ENCODE measurements at places on chromosomes 6 and 20. TPM values are rescaled to one million over a fixed set of nuclear protein-coding genes. Genes with fewer than 3 reads are reported as not detected.

The OR2B6 gene
- not detected for total RNA-seq

The OR2B2 gene
- total RNA-seq: not detected

The SYCP2L gene
- total RNA-seq: 11.9 TPM

The TAGAP gene
- 0.94 TPM for total RNA-seq

The KCNG1 gene
- total RNA-seq: 27.5 TPM

The TRERF1 gene
- 7.5 TPM for total RNA-seq

The CD83 gene
- total RNA-seq: 19.7 TPM

The HSD17B8 gene
- total RNA-seq: 4.4 TPM

The SLC22A2 gene
- total RNA-seq: not detected

The GINS1 gene
- 6.9 TPM for total RNA-seq

The NRSN1 gene
- 31.6 TPM for total RNA-seq

The RUNX2 gene
- 0.31 TPM for total RNA-seq

The PPIL6 gene
- 24.1 TPM for total RNA-seq

The NKAIN4 gene
- total RNA-seq: 17.8 TPM

The CCN2 gene
- 5.6 TPM for total RNA-seq
